ENCODE measurements at places on chromosomes 7 and 10. TPM values are rescaled to one million over a fixed set of nuclear protein-coding genes. Genes with fewer than 3 reads are reported as not detected.
A peak's percentile ranks its signal among the peaks of the same experiment; 100 is the strongest.

DNA sequence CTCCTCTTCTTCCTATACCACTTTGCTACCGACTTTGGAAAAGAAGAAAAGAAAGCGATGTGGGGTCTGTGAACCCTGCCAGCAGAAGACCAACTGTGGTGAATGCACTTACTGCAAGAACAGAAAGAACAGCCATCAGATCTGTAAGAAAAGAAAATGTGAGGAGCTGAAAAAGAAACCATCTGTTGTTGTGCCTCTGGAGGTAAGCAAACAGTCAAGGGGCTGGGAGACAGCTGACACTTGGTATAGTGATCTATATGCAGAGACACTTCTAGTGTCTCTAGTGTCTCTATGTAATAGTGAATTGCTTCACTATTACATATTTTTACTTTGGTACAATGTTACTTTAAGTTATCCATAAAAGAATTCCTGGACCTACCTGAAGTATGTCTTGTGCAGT is 13.9 kb downstream of the TET1 start:
- H3K27me3 ChIP-seq = no peaks in the 10 kb centered on the region
- no peaks in the 10 kb centered on the region for H3K4me1 ChIP-seq
- no peak overlapping the region for H3K4me3 ChIP-seq
- H3K36me3 ChIP-seq = no peaks in the 10 kb centered on the region
- H3K27ac ChIP-seq = no peak overlapping the region

DNA sequence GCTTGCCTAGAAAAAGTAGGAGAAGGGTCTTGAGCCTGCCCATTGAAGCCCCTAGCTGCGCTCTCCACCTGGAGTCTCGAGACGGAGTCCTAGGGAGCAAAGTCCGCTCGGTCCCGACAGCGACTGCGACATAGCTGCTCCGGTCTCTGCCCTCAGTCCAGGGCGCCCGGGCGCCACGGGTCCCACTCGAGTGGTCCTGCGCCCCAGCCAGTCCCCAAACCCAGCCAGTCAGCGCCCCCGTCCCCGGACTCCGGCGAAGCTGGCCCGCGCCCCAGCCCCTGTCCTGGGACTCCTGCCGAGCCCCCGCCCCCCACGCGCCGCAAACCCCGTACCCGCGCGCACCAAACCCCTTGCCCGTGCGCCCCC is 490 bp downstream of the TNS3 start:
- peak overlapping the region; percentile 85 for H3K27ac ChIP-seq
- H3K4me1 ChIP-seq = peaks cover 72% of the 10 kb centered on the region
- H3K36me3 ChIP-seq = no peaks in the 10 kb centered on the region
- DNase-seq = no peak

- H3K36me3 ChIP-seq = no peaks in the 10 kb centered on the region
- no peak overlapping the region for H3K27ac ChIP-seq
- DNase-seq = no peak
- H3K4me1 ChIP-seq = no peaks in the 10 kb centered on the region
- H3K27me3 ChIP-seq = no peaks in the 10 kb centered on the region
- no peak overlapping the region for H3K4me3 ChIP-seq
These were observed 192.5 kb downstream of the ELFN1 start for GRCh38 chr7:1862560-1862959.

DNA sequence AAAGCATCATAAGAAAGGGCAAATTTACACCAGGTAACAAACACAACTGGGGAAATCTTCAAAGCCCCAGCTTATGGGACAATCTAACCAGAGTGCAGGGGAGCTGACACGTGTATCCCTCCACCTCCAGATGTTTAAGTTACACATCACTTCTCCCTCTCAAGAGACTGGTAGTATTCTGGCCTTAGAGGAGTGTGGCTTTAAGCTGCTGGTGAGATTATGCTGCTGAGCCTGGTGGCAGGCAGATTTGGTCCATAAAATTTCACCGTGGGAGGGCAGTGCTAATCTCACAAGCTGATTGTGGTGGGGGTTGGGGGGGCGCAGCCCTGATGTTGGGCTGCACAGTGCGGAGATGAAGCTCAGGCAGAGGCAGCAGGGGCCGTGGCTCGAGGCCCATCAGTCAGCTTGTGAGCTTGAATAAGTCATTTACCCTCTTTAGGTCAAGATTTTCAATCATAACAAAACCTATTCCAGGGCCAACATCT is 431.0 kb upstream of the GALNT17 start:
- DNase-seq = no peak
- H3K36me3 ChIP-seq = no peaks in the 10 kb centered on the region
- no peaks in the 10 kb centered on the region for H3K27me3 ChIP-seq

DNA sequence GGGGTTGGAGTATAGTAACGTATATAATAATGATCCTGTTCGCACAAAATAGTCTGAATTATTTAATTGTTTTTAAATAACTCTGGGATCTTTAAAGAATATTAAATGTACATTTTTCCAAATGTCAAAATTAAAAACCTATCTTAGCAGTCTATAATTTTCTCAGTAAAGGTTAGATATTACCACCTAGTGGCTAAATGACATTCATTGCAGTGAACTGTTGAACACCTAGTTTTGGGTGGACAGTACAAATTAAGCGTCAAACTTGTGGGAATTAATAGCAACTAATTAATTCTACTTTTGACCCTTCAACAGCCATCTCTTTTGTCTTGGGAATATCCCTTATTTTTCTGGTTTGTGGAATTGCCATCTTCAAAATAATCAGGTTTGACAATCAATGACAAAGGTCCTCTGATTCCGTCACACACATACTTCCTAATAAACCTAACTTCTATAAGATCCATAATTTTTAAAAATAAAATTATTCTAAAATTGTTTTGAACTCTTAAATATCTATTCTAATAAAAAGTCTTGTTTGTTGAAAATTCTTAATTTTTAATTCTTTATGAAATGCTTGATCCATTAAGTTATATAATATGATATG is 165.7 kb downstream of the SEMA3D start:
- no peak overlapping the region for H3K4me3 ChIP-seq
- H3K27ac ChIP-seq = no peak overlapping the region
- peaks cover 3% of the 10 kb centered on the region for H3K4me1 ChIP-seq
- H3K27me3 ChIP-seq = no peaks in the 10 kb centered on the region

CUTC gene
- 23.7 TPM for total RNA-seq

DNA sequence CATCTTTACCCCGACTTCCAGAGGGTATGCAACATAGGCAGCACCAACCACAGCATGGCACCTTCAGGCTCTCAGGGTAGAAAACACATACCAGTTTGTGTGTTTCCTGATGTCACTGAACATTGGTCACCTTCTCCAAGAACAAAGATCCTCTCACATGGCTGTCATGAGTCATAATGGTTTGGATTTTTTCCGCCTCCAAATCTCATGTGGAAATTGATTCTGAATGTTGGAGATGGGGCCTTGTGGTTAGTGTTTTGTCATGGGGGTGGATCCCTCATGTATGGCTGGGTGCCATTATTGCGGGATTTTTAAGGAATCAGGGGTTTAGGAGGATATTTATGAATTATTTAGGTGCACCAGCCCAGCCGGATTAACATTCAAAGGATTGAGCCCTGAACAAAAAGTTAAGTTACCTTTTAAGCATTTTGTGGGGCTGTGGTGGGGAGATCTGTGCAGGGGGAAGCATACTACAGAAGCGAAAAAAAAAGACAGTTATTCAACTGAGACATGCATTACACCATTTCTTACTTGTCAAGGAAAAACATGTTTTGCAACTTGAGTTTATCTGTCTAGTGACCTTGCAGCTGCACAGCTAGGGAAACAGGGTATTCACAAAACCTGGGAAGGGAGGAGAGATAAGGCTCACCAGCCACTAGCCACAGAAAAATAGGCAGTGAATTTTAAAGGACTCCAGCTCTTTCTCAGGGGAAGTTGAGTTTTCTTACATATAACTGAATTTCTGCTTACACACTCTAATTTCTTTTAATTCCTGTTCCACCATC is 774.1 kb upstream of the AUTS2 start:
- no peaks in the 10 kb centered on the region for H3K36me3 ChIP-seq
- DNase-seq = no peak
- no peak overlapping the region for H3K4me3 ChIP-seq
- H3K27me3 ChIP-seq = no peaks in the 10 kb centered on the region
- no peaks in the 10 kb centered on the region for H3K4me1 ChIP-seq

- no peaks in the 10 kb centered on the region for H3K27me3 ChIP-seq
- no peaks in the 10 kb centered on the region for H3K36me3 ChIP-seq
- no peak overlapping the region for H3K4me3 ChIP-seq
- no peak for DNase-seq
- H3K4me1 ChIP-seq = no peaks in the 10 kb centered on the region
- H3K27ac ChIP-seq = no peak overlapping the region
These were observed 512.6 kb downstream of the PTPRN2 start for GRCh38 chr7:158074896-158075632.

HEPACAM2 gene
- total RNA-seq = not detected

DNA sequence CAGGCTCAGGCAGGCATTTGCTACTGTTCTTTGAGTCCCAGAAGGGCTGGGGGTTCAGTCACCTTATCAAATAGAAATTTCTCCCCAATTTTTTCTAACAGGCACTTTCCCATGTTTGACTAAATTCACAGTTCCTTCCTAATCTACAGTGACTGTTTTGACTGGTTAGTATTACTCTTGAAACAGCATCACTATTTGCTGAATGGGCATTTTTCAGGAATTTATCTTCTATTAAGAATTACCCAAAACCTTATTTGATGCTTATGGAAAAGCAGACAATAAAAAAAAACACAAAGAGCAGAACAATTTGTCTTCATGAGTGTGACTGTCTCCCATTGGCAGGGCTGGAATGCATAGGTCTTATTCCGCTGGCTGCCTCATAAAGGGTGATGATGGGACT is 269.0 kb downstream of the DOCK4 start:
- no peaks in the 10 kb centered on the region for H3K27me3 ChIP-seq
- no peak for DNase-seq
- no peak overlapping the region for H3K27ac ChIP-seq
- H3K4me3 ChIP-seq = no peak overlapping the region
- no peaks in the 10 kb centered on the region for H3K36me3 ChIP-seq

GRCh38 chr7:68009716-68010115 is 1013.1 kb downstream of the TYW1 start:
- no peak for DNase-seq
- no peaks in the 10 kb centered on the region for H3K4me1 ChIP-seq
- H3K4me3 ChIP-seq = no peak overlapping the region
- H3K27me3 ChIP-seq = no peaks in the 10 kb centered on the region
- H3K36me3 ChIP-seq = no peaks in the 10 kb centered on the region

- DNase-seq = no peak
- H3K27me3 ChIP-seq = no peaks in the 10 kb centered on the region
- no peak overlapping the region for H3K27ac ChIP-seq
- H3K36me3 ChIP-seq = no peaks in the 10 kb centered on the region
- H3K4me1 ChIP-seq = no peaks in the 10 kb centered on the region
These were observed 52.9 kb downstream of the ZNF22 start for GRCh38 chr10:45053569-45054100.

TMEM229A gene
- total RNA-seq = not detected

CYP26C1 gene
- under 0.01 TPM for total RNA-seq

- no peak overlapping the region for H3K27ac ChIP-seq
- H3K27me3 ChIP-seq = no peaks in the 10 kb centered on the region
- no peak for DNase-seq
- no peaks in the 10 kb centered on the region for H3K36me3 ChIP-seq
These were observed 72.2 kb upstream of the COL13A1 start for GRCh38 chr10:69729326-69730048.

ERVW-1 gene
- total RNA-seq = not detected

GRCh38 chr10:1369665-1370064 is 313.5 kb downstream of the WDR37 start:
- H3K27me3 ChIP-seq = no peaks in the 10 kb centered on the region
- H3K36me3 ChIP-seq = no peaks in the 10 kb centered on the region
- no peak overlapping the region for H3K4me3 ChIP-seq
- DNase-seq = no peak
- H3K27ac ChIP-seq = no peak overlapping the region

- H3K4me1 ChIP-seq = peaks cover 14% of the 10 kb centered on the region
- no peak for DNase-seq
- H3K36me3 ChIP-seq = no peaks in the 10 kb centered on the region
- H3K27ac ChIP-seq = no peak overlapping the region
- no peaks in the 10 kb centered on the region for H3K27me3 ChIP-seq
- H3K4me3 ChIP-seq = peak overlapping the region; percentile 27
These were observed 14.6 kb upstream of the AZGP1 start for GRCh38 chr7:99990460-99990852.
